ENCODE measurements at places on chromosomes 12 and 14. TPM values are rescaled to one million over a fixed set of nuclear protein-coding genes. Genes with fewer than 3 reads are reported as not detected.
A peak's percentile ranks its signal among the peaks of the same experiment; 100 is the strongest.

DNA sequence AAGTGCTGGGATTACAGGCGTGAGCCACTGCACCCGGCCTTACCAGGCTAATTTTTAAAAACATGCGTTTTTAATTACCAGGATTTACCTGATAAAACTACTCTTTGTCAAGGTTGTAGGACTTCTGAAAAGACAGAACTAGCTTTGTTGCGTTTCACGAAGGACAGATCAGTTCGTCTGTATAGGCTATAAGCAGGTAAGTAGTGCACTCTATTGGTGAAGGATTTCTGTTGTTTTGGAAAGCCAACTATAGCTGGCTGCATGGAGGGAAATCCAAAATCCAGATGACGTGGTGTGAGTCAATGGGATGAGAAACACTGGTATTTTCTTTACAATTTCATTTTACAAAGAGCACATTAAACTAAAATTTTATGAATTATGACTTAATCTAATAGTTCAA is 14.6 kb downstream of the GNPNAT1 start:
- no peak overlapping the region for H3K4me3 ChIP-seq
- H3K4me1 ChIP-seq: no peaks in the 10 kb centered on the region
- H3K27me3 ChIP-seq: no peaks in the 10 kb centered on the region

- no peak overlapping the region for H3K4me3 ChIP-seq
- H3K27me3 ChIP-seq: no peaks in the 10 kb centered on the region
- no peaks in the 10 kb centered on the region for H3K4me1 ChIP-seq
- H3K27ac ChIP-seq: no peak overlapping the region
- no peak for DNase-seq
- H3K36me3 ChIP-seq: no peaks in the 10 kb centered on the region
These were observed 92.3 kb downstream of the RGS6 start for GRCh38 chr14:72024504-72024903.

- no peak overlapping the region for H3K4me3 ChIP-seq
- no peaks in the 10 kb centered on the region for H3K36me3 ChIP-seq
- no peaks in the 10 kb centered on the region for H3K4me1 ChIP-seq
- no peaks in the 10 kb centered on the region for H3K27me3 ChIP-seq
These were observed 11.6 kb downstream of the HVCN1 start for GRCh38 chr12:110677206-110677911.

DNA sequence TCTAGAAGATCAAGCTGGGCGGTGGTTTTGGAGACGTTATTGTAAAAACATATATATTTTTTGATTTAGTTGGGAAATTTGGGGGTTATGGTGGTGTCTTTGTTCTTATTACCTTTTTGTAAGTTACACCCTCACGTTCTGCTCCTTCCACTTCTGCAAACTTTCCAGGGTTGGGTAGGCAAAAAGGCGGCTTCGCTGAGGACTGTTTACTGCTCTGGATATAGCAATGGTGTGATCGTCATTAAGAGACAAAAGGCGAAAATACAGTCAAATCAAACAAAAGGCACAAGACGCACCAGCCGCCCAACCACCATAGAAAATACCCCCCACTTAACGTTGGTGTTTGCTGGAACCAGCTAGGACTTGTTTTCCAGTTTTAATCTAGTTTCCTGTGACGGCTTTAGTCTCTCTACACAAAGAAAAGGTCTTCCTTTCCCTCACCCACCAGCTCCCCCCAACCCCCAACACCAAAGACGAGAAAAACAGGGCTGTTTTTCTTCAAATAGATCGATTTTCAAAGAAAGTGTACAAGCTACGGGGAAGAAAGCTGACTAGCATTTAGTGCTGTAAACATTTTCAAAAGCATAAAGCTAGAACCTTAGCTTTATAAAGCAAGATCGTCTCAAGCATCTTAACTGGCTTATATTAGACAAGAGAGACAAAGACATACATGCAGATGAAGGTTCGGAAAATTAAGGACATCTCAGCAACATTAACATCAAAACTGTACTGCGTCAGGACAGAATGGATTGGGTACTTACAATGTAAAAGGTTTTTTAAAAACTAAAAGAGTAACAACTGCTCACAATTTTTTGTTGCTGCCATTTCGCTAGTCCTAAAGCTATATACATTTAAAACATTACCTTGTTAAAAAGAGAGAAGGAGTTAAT is 2.0 kb upstream of the SETD1B start:
- no peaks in the 10 kb centered on the region for H3K36me3 ChIP-seq
- H3K27ac ChIP-seq: peak overlapping the region; percentile 100
- H3K27me3 ChIP-seq: no peaks in the 10 kb centered on the region
- H3K4me3 ChIP-seq: peak overlapping the region; percentile 98
- no peak for DNase-seq
- peaks cover 7% of the 10 kb centered on the region for H3K4me1 ChIP-seq

DNA sequence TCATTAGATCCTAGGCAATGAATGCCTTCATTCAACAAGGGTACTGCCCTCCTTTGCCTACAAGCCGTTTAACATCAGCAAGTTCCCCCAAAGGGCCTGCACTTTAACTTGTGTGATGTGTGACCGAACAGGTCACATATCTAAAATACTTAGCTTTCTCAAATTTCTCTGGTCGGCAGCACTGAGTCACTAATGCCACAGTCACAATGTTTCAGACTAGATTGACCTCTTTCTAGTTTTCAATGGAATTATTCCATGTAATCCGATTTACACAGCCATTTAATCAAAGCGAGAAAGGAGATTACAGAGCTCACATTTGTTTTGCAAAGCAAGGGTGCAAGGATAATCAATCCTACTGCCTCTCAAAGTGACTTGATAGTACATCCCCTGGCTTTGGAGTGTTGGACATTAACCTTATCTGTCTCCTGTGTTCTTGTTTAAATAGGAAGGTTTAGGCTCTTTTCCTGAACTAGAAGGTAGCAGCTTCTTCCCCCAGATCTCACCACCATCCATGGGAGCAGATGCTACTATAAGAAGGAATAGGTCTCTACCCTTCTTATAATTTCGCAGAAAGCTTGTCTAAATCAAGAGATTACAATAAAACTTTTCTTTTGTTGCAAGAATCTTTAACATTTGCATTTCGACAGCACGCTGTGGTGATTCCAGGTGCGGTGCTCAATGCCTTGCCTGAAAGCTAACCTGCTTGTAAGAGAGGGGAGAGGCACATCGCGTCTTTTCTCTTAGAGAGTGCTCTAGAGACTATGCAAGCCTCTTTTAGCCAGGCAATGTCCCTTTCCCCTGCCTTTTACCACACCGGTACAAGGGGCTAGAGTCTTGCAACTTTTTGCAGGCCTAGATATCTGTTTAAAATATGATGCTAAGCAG is 1.8 kb downstream of the KITLG start:
- H3K27ac ChIP-seq: no peak overlapping the region
- no peak for DNase-seq
- no peaks in the 10 kb centered on the region for H3K27me3 ChIP-seq
- H3K4me3 ChIP-seq: peak overlapping the region; percentile 75
- H3K4me1 ChIP-seq: peaks cover 10% of the 10 kb centered on the region

DNA sequence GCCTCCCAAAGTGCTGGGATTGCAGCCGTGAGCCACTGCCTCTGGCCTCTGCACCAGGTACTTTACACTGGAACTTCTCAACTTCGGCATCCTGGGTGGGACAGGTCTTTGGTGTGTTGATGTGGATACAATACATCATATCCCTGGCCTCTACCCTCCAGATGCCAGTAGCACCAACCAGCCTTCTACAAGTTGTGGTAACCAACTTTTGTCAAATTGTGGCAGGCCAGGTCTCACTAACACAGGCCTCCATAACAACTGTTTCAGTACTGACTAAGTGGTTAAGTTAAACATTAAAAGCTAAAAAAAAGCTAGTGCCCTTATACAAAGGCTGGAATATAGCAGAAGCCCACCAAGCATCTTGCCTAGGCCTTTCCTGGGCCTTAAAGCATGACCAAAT is 232.9 kb downstream of the PCNX1 start:
- H3K4me1 ChIP-seq: no peaks in the 10 kb centered on the region
- no peaks in the 10 kb centered on the region for H3K36me3 ChIP-seq
- no peak overlapping the region for H3K27ac ChIP-seq
- DNase-seq: no peak
- no peaks in the 10 kb centered on the region for H3K27me3 ChIP-seq

DNA sequence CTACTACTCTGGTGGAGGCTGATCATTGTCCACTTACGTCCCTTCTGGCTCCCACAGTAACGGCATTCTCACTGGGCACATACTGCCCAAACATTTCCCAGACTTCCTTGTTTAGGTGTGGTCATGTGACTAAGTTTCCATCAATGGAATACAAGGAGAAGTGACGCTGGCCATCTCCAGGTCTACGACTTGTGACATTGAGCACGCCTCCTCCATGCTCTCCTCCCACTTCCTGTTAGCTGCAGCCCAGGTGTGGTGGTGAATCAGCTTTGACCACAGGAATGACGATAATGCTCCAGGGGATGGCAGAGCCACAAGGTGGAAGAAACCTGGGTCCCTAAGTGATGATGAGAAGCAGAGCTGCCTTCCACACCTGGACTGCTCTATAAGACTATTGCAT is 6.0 kb upstream of the SLC24A4 start:
- H3K27ac ChIP-seq: no peak overlapping the region
- no peaks in the 10 kb centered on the region for H3K36me3 ChIP-seq
- no peak overlapping the region for H3K4me3 ChIP-seq
- DNase-seq: no peak

DNA sequence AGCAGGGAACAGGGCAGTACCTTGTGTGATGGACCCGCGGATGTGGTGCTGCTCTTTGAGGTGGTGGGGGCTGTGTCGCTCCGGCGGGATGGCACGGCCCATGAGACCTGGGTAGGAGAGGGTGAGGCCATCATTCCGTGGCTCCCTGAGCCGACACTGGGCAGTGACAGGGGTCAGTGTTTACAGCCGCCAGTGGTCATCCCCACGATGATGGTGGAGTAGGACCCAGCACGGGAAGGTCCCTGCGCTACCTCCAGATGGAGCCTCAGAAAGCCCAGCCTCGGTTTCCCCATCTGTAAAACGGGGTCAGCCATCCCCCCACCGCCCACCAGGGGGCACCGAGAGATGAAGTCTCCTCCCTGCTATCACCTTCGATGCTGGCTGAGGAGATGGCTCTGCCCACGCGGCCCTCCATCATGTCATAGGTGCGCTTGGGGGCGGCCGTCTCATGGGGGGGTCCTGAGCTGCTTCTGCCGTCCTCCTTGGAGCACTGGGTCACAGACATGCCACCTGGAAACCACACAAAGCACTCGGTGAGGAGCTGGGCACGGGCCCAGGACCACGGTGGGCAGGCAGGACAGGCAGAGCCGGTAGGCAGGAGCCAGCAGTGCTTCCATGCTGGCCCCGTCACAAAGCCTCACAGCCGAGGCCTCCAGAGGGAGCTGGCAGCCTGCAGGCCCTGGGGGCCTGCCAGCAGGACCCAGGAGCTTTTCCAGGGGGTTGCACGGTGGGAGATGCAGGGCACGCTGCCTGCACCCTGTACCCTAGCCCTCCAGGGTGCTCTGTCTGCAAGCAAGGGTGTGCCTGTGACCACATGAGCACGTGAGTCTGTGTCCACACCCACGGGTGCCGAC is 53.1 kb downstream of the RFLNA start:
- no peaks in the 10 kb centered on the region for H3K4me1 ChIP-seq
- H3K36me3 ChIP-seq: peaks cover 100% of the 10 kb centered on the region
- no peak for DNase-seq
- H3K27ac ChIP-seq: no peak overlapping the region
- H3K27me3 ChIP-seq: no peaks in the 10 kb centered on the region

- H3K36me3 ChIP-seq: no peaks in the 10 kb centered on the region
- no peak overlapping the region for H3K27ac ChIP-seq
- H3K27me3 ChIP-seq: no peaks in the 10 kb centered on the region
- DNase-seq: no peak
- no peak overlapping the region for H3K4me3 ChIP-seq
- no peaks in the 10 kb centered on the region for H3K4me1 ChIP-seq
These were observed 1242.2 kb upstream of the TMEM132C start for GRCh38 chr12:127024791-127025190.

- no peak overlapping the region for H3K27ac ChIP-seq
- H3K4me3 ChIP-seq: no peak overlapping the region
- H3K27me3 ChIP-seq: no peaks in the 10 kb centered on the region
- peak; percentile 55 for DNase-seq
These were observed 353.6 kb downstream of the TMEM121 start for GRCh38 chr14:105879867-105880561.

- H3K27me3 ChIP-seq: no peaks in the 10 kb centered on the region
- DNase-seq: no peak
- H3K4me3 ChIP-seq: no peak overlapping the region
- no peak overlapping the region for H3K27ac ChIP-seq
- no peaks in the 10 kb centered on the region for H3K36me3 ChIP-seq
- no peaks in the 10 kb centered on the region for H3K4me1 ChIP-seq
These were observed 115.5 kb downstream of the PAPOLA start for GRCh38 chr14:96617635-96618034.

DNA sequence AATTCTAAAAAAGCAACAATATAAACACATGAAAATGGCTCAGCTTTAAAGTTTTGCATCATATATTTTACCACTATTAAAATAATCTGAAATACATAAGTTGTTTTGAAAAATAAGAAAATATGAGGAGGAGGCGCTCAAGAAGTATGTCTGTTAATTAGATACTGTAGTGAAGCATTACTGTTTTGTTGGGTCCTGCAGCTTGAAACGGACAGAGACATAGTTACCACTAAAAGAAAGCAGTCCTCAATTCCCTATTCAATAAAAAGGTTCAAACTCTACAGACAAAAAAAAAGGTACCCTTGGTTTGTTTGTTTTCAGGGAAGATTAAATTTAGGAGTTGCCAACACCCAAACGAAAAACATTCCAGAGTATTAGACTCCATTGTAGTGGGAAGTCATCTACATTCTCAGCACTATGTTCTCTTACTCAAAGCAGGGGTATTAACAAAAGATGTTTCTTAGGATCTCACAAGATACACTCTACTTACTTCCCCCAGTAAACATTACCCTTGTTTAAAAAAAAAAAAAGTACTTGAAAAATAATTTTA is 3.0 kb downstream of the PAWR start:
- no peaks in the 10 kb centered on the region for H3K27me3 ChIP-seq
- no peaks in the 10 kb centered on the region for H3K36me3 ChIP-seq
- DNase-seq: no peak
- peaks cover 22% of the 10 kb centered on the region for H3K4me1 ChIP-seq

GRCh38 chr12:126067626-126068329 is 1002.5 kb downstream of the AACS start:
- no peak for DNase-seq
- no peaks in the 10 kb centered on the region for H3K36me3 ChIP-seq
- no peak overlapping the region for H3K27ac ChIP-seq
- H3K4me3 ChIP-seq: no peak overlapping the region
- H3K27me3 ChIP-seq: no peaks in the 10 kb centered on the region
- no peaks in the 10 kb centered on the region for H3K4me1 ChIP-seq

GRCh38 chr12:67765776-67766766 is 117.5 kb downstream of the DYRK2 start:
- H3K27ac ChIP-seq: no peak overlapping the region
- H3K36me3 ChIP-seq: no peaks in the 10 kb centered on the region
- no peak for DNase-seq

The FAM181A gene
- not detected for total RNA-seq

The LMNTD1 gene
- total RNA-seq: not detected
